Inflammatory macrophage treated with lipopolysaccharide for 1 hour (primary cell): ENCODE measurements at places on chromosomes 2 and 18.

DNA sequence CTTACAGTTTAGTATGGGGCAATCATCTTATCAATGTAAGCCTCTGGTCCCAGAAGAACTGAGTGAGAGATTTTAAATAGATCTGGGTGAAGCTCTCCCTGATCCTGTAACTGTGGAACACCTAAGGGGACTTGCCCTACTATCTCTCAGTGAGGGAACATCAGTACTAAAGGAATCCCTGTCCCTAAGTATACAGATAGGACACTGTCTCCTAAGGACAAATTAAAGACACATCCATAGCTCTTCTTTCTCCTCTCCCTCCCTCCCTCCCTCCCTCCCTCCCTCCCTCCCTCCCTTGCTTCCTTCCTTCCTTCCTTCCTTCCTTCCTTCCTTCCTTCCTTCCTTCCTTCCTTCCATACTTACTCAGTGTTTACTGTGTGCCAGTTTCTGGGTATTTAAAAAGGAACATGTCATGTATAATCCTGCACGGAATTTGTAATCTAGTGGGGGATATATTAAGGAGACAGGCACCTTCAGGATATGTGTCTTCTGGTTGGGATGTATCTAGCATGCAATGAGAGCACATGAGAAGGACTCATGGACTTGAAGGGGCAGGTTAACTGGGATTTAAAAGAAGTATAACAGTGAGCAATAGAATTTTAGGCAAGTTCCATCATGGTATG lies 222.2 kb upstream of the ATP5MC3 start:
- DNase-seq: no peak

GRCh38 chr18:11570769-11571412 lies 38.5 kb upstream of the SLC35G4 start:
- peak; percentile 5 for DNase-seq

- no peak for DNase-seq
Measured at GRCh38 chr18:22871809-22872525, 61.2 kb upstream of the RBBP8 start.

DNA sequence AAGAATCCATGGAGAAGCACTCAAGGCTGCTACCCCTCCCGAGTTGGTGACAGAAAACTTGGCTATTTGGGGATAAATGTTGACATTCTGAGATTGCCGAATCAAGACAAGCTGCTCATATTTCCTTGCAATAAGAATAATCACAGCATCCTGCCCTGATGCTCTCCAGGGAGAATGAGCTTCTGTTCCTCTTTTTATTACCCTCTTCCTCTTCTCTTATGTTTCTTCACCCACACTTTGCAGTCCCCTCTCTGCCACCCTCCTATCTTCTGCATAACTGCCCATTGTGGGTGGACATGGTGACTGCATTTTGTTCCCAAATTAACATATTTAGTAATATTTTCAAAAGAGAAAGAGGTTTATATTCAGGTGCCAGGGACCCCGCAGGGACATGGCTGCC lies 11.9 kb upstream of the MSGN1 start:
- DNase-seq: peak; percentile 93

DNA sequence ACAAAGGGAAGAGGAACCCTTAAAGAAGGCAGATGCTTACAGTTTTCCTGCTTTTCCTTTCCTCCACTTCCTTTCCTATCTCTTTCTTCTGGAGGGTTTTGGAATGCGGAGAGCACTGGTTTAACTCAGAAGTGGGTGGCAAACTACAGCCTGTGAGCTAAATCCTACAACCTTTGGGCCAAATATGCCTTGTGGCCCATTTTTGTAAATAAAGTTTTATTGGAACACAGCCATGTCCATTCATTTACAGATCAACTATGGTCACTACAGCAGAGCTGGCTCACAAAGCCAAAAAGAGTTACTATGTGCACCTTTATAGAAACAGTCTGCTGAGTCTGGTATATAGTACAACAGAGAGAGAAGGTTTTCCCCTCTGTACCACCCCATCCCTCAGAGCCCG lies 69.1 kb downstream of the CCDC93 start:
- DNase-seq: no peak

- no peak for DNase-seq
Measured at GRCh38 chr2:230441227-230441897, 25.4 kb downstream of the SP100 start.
